ENCODE measurements at places on chromosomes 6 and 20. TPM values are rescaled to one million over a fixed set of nuclear protein-coding genes. Genes with fewer than 3 reads are reported as not detected.
A peak's percentile ranks its signal among the peaks of the same experiment; 100 is the strongest.

FRK gene
- total RNA-seq, result 5.1 TPM

SPATA25 gene
- total RNA-seq, result 0.43 TPM

MUC22 gene
- total RNA-seq, result not detected

SLC17A1 gene
- total RNA-seq, result 0.64 TPM

CLIC5 gene
- not detected for total RNA-seq

FAM229B gene
- 14.7 TPM for total RNA-seq

DNA sequence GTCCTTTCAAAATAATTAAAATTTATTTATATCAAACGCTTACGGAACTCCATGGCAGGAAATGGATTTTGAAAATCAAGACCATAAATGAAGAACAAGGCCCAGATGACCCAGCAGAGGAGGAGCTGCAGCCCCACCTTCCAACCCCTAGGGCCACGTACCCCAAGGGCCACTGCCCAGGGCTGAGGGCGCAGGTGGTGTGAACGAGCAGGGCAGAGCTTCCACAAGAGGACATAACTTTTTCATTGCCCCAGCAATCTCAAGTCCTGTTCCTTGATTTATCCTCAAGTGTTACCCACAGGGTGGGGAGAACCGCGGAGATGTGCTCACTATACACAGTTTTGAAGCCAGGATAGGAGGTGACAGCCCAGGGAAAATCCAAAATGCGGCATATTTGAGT is 42.8 kb downstream of the PSMG4 start:
- no peak for DNase-seq

- DNase-seq, result no peak
Measured at GRCh38 chr6:21143645-21144044, 449.9 kb upstream of the SOX4 start.

DNA sequence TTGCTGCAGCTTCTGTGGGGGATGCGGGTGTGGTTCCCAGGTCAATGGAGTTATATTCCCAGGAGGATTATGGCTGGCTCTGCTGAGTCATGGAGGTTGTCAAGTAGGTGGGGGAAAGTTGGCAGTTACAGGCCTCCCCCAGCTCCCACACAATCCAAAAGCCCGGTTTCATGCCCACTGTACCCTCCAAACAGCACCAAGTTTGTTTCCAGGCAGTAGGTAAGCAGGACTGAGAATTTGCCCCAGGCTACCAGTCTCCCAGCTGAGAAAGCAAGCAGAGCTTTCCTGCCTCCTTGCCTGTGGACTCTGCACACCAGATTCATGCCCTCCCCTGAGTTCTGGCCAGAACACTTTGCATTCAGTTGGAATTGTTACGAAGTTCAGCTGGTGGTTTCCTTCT is 578.2 kb downstream of the MEI4 start:
- DNase-seq, result peak; percentile 9

DNA sequence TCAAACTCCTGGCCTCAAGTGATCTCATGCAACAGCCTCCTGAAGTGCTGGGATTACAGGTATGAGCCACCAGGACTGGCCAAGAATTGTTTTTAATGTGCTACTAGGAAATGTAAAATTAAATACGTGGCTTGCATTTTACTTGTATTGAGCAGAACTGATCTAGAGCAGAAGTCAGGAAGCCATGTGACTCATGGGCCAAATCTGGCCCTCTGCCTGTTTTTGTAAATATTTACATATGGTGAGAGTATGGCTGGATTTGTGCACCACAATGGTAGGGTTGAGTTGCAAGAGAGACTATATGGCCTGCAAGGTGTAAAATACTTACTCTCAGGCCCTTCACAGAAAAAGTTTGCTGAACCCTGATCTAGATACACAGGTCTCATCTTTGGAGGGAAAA is 75.8 kb downstream of the LAMP5 start:
- DNase-seq, result no peak

DNA sequence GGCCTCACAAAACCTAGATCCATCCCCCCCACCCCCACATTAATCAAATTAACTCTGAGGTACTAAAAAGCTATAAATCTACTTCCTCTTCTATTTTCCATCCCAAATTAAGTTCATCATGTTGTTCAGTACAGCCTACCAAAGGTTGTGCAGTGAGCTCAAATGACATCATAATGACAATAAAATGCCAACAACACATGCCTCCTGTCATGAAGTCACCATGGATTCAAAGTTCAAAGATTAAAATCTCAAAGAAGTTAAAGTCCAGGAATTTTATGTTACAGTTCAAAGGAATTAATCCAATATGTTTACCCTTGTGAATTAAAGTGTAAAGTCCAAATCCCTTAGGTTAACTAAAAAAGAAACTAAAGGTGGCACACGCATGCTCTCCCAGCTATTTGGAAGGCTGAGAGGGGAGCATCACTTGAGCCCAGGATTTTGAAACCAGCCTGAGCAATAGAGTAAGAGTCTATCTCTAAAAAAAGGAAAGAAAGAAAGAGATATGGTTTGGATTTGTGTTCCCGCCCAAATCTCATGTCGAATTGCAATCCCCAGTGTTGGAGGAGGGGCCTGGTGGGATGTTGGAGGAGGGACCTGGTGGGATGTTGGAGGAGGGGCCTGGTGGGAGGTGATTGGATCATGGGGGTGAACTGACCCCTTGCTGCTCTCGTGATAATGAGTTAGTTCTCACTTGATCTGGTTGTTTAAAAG is 25.7 kb upstream of the SIRT5 start:
- DNase-seq, result no peak

- no peak for DNase-seq
Measured at GRCh38 chr6:116467096-116467495, 5.9 kb downstream of the CALHM6 start.

DNA sequence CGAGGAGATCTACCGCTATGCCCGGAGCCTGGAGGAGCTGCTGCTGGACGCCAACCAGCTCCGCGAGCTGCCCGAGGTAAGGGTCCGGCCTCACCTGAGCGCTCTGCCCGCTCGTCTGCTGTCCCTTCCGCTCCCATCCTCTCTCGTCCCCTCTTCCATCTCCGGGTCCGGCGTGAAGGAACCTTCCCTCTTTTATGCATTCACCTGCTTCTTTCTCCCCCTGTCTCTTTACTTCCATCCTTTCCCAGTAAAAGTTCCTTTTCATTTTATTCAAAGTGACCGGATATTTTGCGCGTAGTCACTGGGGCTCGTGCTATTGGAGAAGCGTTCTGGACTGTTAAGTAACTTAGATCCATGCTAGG is 516 bp downstream of the LRRC1 start:
- peak; percentile 46 for DNase-seq

DNA sequence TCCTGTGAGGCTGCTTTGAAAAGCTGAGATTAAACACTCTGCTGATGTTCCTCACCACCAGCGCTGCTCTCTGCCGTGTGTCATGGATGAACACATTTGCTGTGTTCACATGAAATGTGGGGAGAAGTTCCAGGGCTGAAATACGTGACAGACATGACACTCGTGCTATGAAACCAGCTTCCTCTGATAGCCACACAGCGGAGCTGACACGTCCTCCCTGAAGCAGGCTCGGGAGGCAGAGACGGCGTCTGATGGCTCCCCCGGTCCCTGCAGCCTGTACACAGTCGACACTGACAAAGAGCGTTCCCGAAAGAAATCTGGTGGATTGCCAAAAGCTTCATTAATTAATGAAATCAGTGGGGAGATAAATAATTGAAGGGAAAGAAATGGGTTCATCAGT is 17.5 kb downstream of the AGPAT4 start:
- DNase-seq, result no peak

DNA sequence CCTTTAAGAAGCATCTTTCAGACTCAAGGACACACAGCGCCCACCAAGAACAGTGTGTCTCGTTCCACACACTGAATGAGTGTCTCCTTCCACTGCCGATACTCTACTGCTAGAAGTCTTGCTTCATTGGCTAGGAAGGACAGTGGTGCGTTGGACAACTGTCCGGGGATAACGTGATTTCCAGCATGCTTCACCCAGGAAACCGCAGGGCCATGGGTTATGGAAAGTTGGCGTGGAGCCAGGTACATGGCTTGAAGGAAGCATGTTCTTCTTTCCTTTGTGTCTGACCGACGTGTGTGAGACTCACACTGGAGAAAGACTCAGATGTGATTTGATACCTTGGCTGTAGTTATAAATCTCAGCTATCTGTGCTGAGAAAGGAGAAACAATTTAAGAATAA is 73.2 kb downstream of the SMOC2 start:
- DNase-seq, result no peak

GRCh38 chr6:125932451-125932795 is 24.1 kb upstream of the HINT3 start:
- no peak for DNase-seq

DNA sequence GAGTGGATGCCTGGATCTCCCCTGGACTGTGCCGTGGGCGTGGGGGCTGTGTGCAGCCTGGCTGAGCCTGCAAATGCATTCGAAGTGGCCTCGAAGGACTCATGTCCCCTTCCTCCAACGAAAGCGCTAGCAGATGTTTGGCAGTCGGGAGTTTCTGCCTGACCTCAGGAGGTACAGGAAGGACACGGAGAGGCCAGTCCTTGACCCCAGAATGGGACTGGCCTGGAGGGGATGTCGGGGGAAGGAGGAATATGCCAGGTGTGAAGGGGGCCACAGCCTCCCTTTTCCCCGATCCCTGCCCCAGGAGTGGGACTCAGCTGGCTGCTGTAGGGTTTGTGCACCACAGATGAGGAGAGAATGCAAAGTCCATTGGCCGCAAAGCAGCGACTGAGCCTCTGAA is 45.6 kb downstream of the APCDD1L start:
- no peak for DNase-seq

DNA sequence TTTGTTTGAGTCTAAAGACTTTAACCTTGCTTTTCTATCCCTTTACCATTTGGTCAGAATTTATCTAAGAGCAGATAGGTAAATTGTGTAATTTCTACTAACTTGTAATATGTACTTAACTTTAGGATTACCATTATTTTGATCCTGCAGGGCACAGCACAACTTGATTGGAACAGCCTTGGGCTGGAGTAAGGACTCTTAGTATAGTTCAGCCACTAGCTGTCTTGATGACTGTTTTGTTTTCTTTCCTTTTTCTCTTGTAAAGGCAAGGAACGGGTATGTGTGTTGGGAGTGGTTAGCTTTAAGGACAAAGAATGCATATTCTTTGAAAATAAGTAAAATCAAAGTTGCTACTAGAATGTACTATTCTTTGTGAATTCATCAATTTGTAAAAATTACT is 203.2 kb downstream of the ZFAND3 start:
- DNase-seq, result no peak

DNA sequence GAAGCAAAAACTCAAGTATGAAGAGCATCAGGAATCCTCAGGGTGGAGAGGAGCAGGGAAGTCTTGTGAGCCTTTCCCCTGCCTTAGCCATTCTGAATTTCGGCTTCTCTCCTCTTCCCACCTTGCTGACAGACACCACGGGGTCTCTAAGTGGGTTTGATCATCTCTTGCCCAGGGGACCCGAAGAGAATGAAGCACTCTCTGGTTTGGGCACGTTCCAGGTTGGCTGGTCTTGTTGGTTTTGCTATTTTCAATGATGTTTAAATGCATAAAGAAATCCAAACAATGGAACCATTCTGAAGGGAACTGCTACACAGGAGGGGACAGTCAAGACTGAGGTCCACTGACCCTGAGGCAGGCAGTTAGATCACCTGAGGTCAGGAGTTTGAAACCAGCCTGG is 131.7 kb downstream of the PXDC1 start:
- no peak for DNase-seq

DNA sequence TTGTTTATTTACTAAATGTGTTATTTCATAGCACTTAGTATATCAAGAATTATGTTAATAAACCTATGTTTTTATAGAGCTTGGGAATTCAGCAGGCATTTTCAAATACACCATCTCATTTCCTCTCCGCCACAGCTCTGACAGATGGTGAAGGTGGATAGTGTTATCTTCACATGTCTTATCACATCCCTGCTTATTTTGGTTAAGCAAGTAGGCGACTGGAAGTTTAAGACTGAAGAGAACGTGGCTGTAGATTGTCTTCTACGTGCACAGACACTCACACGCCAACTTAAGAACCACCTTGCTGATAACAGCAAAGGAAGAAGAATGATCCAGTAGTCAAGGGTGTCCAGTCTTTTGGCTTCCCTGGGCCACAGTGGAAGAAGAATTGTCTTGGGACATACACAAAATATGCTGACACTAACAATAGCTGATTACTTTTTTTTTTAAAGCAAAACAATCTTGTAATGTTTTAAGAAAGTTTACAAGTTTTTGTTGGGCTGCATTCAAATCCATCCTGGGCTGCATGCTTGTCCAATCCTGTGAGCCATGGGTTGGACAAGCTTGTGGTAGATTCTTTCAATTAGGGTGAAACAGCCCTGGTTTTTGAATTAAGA is 43.3 kb upstream of the SCGN start:
- no peak for DNase-seq

- no peak for DNase-seq
Measured at GRCh38 chr6:79902046-79902445, 45.3 kb downstream of the ELOVL4 start.

All from Caki2 (cell line).